ENCODE measurements at places on chromosomes 5 and 9.

DNA sequence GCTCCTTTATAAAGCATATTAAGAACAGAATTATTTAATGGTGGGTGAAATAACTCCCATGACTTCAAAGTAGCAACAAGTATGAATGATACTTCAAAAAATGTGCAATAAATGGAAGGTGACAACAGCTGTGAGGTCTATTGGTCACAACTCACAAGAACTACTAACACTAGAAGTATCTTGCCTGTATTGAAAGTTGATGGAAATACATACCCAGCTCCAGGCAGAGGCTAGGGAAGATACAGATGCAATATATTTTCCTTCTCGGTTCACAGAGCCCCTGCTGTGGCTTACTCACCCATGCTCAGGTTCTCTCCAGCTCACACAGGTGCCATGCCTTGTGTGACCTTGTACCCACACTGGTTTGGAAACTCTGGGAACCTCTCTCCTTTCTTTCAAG lies 133.8 kb downstream of the LIFR start:
- no peak for DNase-seq

DNA sequence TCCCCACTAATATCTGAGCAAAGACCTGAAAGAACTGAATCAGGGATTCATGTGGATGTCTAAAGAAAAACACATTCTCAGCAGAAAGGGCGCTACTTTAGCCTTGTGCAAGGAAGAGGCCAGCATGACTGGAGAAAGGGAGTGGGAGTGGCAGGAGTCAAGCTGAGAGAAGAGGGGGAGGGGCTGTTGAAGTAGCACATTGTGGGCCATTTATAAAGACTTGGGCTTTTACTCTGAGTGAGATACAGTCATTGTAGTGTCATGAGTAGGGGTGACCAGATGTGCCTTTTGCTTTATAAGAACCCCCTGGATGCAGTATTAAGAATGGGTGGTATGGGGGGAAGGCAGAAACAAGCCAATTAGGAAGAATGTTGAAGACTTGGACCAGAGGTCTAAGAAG lies 452.8 kb downstream of the ENC1 start:
- DNase-seq, result no peak

DNA sequence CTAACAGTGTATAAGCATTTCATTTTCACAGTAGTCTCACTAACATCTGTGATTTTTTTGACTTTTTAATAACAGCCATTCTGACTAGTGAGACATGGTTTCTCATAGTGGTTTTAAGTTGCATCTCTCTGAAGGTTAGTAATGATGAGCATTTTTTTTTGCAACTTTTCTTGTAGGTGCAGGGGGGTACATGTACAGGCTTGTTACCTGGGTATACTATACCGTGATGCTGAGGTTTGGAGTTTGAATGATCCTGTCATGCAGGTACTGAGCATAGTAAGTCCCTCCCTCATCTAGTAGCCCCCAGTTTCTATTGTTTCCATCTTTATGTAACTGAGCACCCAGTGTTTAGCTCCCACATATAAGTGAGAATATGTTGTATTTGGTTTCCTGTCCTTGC lies 444.6 kb upstream of the DAB2 start:
- no peak for DNase-seq

- no peak for DNase-seq
These were observed 2.6 kb downstream of the NR5A1 start for GRCh38 chr9:124504530-124505005.

DNA sequence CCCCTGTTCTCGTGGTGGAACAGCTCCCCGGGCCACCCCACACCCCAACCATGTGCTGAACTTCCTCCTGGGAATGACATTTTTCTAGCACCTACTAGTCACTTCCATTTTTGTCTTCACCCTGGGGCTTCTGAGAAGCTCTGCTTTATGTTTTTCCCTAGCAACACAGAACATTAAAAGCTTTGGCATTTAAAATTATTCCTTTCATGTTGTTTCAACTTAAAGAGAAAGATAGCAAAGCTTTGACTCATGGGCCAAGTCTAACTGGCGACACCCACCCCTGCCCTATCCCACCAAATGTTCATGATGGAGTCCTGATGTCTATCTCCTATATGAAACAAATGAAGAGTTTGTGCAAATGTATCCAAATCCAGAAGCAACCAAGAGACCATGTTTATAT lies 22.4 kb downstream of the BOD1 start:
- DNase-seq, result no peak

- no peak for DNase-seq
These were observed 77.7 kb downstream of the TMEM174 start for GRCh38 chr5:73250645-73251044.

Data from chondrocyte (in vitro differentiated cells).